ENCODE measurements at places on chromosomes 11 and 22.

- no peak for DNase-seq
These were observed 2.4 kb downstream of the LINC01488 start for GRCh38 chr11:69483691-69484426.

- no peak for DNase-seq
These were observed 6.7 kb upstream of the SLC6A5 start for GRCh38 chr11:20592741-20593140.

DNA sequence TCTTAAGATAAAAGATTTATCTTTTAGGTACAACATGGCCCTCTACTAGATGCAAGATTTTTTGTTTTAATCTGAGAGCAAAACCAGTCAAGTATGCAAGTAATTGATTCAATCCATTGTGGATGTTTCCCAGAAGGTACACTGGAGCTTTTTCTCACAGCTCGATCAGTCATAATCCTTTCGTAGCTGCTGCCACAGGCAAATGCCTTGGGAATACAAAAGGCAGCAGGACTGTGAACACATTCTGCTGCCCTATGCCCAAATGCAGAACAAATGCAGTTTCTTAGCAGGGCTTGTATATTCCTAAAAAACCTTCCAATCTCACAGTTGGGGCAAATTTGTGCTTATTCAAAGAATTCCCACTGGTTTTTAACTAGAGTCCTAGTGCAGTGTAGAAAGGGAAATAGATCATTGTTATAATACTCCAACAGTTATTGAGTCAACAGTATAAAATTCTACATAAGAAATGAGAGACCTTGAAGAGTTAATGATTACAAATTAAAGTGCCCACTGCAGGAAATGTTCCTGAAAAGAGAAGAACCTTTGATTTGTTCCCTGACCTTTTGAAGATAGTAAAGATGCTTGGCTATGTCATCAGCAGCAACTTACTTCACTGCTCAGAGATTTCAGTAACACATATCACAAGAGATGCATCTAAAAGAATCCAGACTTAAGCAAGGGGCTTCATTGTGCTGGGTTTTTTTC lies 14.1 kb downstream of the LPXN start:
- DNase-seq = no peak

DNA sequence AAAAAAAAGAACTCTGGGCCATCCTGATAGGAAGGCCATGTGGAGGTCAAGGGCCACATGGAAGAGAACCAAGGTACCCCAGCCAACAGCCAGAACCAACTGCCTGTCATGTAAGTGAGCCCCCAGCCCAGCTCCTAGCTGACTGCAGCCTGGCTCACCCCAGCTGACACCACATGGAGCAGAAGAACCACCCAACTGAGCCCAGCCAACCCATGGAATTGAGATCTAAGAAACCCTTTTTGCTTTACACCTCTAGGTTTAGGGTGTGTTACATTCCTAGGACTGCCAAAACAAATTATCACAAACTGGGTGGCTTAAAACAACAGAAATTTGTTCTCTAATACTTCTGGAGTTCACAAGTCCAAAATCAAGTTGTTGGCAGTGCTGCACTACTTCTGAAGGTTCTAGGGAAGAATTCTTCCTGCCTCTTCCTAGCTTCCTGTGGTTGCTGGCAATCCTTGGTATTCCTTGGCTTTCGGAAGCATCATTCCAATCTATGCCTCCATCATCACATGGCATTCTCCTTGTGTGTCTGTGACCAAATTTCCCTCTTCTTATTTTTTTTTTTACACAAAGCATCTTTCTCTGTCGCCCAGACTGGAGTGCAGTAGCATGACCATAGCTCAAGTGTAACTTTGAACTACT lies 4.4 kb downstream of the C11orf86 start:
- DNase-seq = no peak

- DNase-seq = no peak
These were observed 888.5 kb downstream of the NTM start for GRCh38 chr11:132258875-132259274.

DNA sequence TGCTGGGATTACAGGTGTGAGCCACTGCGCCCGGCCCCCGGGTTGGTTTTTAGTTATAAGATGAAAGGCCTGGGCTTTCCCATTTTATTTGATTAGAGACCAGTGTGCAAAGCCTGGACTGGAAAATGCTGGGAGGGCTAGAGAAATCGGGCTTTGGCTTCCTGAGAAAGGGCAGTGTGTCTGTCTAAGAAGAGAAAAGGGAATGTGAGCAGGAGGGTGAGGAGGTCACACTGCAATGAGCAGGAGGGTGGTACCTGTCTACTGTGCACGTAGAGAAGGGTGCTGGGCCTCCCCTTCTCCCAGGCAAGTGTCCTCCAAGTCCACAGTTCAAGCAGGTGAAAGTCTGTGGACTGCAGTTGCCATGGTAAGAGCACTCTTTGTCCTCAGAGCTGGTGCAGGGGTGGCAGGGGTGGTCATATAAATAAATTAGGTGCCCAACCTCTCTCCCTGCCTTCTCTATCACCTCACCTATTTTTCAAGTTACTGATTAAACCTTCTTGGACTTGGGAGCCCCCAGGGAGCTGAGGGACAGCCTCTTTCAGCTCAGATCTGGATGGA lies 30.8 kb downstream of the SLC5A1 start:
- DNase-seq = no peak

DNA sequence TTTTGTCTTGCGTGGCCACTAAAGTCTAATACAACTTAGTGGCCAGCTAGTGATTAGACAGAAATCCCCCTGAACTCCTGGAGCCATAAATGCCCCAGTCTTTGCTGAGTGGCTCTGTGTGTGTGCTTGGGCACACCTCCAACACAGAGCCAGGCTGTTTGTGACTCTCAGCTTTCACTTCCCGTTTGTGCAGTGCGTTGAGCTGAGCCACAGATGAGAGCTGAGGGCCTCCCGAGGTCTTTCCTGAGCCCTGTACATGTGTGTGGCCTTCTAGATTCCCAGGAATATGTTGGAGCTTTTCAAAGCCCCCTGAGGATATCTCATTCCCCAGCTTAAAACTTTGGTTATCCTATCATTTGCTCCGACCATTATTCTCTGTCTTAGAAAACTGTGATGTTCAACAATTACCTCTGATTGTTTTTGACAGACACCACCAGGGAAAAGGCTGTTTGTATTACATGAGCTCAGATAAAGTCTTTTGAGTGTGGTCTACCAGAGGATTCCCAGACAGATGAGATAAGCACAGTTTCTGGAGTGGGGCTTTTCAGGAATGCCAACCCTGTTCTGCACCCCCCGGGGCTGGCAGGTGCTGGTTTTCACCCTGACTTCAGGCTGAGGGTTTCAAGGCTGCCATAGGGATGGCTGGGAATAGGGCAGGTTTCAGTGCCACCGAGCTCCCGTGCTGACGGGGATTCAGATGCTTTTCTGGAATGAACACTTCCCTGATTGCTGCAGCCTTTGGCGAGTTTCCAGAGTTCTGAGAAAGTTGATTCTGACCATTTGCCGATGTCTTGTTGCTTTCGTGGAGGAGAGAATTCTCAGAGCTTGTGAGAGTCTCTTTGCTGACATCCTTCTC lies 23.8 kb downstream of the IGHMBP2 start:
- no peak for DNase-seq

GRCh38 chr11:14435717-14436512 lies 63.7 kb downstream of the COPB1 start:
- DNase-seq = no peak

DNA sequence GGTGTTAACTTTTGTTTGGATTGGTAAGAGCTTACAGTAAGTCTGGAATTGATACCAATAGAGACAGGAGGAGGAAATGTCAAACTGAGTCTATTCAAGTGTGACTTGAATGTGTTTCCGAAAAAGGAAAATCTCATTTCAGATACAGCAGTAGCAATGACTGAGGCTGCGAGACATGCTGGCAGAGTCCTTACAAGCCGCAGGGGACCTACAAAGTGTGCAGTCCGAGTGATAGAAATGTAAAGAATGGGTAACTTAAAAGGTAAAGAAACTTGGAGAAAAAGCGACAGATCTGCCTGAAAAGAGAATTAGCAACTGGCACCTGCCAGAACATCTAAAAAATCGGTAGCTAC lies 444 bp downstream of the CWF19L2 start:
- no peak for DNase-seq

DNA sequence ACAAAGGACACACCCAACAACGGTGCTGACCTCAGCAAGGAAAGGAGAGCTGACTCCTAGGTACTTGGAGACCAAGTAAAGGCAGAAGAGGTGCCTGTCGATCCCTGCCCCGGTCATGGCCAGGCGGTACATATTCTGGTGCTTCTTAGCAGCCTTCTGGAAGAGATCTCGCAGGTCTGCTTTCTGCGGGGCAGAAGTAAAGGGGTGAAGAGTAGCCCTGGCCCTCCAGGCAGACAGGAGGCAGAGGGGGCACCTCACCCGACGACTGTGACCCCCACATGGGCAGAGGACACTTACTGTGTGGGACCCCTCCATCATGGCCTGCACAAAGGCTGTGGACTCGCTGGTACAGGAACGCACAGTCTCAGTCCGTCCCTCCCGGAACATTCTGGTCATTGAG lies 7.4 kb downstream of the CPT1B start:
- no peak for DNase-seq

DNA sequence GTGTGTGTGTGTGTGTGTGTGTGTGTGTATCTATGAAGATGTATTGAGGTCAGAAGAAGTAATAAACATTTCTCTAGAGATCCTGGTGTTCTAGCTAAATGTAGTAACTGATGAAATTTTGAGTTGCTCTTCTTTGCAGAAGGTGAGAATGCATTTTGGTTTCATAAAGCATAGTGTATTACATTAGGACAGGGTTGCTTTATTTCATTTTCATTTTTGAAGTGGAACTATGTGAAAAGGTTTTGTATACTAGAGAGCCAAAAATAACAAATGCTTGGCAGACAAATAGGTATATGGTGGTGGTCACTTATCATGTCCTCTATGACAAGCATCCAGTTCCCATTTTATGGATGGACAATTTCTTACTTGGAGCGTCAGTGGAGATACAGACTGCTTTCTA lies 99.0 kb downstream of the CASP12 start:
- no peak for DNase-seq

DNA sequence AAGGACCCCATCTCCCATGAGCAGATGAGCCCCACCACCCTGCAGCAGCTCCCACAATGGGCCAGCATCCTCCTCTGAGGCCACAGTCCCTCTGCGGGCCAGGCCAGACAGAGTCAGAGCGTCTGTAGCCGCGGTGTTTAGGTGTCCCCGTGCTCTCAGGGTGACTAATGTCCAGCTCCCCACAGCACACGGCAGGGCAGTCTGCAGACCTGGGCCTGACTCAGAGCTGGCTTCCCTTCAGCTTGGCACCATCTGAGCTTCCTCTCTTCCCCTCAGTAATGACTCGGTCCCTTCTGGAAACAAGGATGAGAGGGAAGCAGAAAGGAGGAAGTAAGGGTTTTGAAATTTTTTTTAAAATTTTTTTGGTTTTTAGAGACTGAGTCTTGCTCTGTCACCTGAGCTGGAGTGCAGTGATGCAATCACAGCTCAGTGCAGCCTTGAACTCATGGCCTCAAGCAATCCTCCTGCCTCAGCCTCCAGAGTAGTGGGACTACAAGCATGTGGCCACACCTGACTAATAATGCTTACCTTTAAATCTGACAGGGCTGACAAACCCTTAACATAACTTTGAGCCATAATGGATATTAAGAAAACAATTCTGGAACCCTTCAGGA lies 28.5 kb downstream of the LRRC74B start:
- DNase-seq = no peak

GRCh38 chr11:19603771-19604170 lies 108.9 kb upstream of the NAV2 start:
- no peak for DNase-seq

DNA sequence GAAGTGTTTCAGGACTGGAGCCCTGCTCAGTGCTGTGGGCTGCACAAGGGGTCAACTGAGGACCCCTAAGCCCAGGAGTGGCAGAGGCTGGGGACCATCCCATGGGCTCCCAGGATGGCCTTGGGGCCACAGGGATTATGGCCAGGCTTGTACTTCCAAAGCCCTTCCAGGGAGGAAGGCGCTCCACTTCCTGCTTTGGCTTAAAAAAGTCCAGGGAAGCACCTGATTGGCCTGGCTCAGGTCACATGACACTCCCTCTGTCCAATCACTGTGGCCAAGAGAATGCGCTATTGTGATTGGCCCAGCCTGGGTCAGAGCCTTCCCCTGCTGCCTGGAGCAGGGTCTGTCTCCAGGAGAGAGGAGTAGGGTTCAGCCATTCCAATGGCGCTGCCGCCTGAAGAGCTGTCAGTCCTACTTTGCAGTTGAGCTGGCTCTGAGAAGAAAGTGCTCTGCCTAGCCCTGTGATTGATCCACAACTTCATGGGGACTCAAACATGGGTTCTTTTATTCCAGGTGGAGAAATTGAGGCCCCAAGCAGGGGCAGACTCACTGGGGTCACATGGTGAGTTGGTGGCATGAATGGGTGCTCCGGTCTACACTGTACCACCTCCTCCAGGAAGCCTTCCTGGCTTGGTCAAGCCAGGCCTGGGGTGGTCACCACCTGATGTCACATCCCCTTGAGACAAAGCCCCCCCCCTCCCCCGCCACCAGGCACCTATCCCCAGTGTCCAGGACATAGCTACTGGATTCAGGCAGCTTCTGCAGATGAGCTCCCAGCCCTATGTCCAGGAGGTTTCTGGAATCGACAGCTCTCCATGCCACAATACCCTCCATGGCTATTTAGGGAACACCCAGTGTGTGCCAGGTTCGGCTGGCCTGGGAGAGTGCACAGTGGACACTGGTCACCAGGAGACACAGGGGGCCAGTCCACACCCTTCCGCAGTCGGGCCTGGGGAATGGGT lies 48.2 kb downstream of the RTN4R start:
- DNase-seq = no peak

DNA sequence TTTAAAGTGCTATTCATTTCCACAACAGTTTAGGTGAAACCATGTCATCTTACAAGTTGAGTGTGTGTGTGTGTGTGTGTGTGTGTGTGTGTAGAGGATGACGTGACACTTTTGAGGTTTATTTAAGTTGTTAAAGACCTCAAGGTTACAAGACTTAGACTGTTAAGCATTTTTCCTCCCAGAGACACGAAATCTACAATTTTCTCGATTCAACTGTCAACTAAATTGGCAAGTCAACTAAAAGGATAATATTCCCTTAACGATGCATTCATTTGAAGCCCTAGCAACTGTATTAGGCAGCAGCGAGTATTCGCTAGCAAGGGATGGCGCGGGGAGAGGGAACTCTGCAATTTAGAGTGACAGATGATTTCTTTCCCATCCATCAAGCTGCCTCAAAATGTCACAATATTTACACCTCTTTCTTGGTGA lies 17.6 kb upstream of the BDNF start:
- no peak for DNase-seq

- DNase-seq = no peak
These were observed 74.4 kb upstream of the NTM start for GRCh38 chr11:131295986-131296385.

GRCh38 chr11:127656116-127656836 lies 655.7 kb upstream of the KIRREL3 start:
- no peak for DNase-seq

DNA sequence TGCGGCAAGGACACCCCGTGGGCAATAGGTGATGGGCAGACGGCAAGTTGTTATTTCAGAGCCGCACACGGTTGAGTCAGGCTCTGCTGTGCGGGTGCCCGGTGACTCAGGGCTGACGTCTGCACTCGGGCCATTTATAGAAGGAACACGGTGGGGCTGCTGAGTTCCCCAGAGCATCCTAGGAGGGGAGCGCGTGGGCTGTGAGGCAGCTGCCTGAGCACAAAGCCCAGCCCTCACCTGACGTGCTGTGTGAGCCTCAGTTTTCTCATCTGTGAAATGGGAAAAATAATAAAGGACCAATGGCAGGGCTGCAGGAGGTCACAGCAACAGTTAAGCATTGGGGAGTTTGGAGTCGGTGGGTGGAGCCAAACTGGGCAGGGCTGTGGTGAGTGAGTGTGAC lies 11.3 kb upstream of the RHOD start:
- DNase-seq = no peak

GRCh38 chr11:88332851-88333250 lies 4.7 kb downstream of the CTSC start:
- DNase-seq = no peak
